ENCODE measurements at places on chromosomes 4 and X.

- no peak for DNase-seq
These were observed 121.7 kb downstream of the RASGEF1B start for GRCh38 chr4:81350040-81350439.

DNA sequence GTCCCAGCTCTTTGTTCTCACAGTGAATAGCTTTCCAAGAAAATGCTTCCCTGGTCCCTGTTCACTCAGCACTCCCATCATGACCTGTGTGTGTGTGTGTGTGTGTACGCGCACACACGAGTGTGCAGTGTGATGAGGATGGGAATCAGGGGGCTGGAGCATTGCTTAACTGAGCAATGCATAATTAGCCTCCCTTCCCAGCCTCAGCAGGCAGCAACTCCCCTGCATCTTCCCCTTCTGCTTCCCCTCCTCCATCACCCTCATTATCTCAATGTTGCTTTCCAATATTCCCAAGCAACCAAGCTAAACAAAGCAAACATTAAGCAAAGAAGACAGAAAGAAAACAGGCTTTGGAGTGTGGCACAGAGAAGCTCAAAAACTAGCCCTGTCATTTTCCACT, 137.0 kb downstream of the RBM47 start:
- DNase-seq, result no peak

- no peak for DNase-seq
These were observed 222.1 kb downstream of the LDB2 start for GRCh38 chr4:16676230-16676770.

DNA sequence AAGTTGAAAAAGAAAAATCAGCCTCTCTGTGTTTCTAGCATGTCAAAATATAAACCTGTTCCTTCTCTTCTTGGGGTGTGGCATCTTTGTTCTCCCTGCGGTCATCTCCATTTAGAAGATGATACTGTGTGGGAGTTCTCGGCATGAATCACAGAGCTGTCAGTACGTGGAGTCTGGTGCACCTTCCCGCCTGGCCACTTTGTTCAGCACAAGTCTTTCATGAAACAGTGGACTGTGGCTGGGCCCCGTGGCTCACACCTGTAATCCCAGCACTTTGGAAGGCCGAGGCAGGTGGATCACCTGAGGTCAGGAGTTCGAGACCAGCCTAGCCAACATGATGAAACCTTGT, 166.5 kb downstream of the MAML3 start:
- no peak for DNase-seq

DNA sequence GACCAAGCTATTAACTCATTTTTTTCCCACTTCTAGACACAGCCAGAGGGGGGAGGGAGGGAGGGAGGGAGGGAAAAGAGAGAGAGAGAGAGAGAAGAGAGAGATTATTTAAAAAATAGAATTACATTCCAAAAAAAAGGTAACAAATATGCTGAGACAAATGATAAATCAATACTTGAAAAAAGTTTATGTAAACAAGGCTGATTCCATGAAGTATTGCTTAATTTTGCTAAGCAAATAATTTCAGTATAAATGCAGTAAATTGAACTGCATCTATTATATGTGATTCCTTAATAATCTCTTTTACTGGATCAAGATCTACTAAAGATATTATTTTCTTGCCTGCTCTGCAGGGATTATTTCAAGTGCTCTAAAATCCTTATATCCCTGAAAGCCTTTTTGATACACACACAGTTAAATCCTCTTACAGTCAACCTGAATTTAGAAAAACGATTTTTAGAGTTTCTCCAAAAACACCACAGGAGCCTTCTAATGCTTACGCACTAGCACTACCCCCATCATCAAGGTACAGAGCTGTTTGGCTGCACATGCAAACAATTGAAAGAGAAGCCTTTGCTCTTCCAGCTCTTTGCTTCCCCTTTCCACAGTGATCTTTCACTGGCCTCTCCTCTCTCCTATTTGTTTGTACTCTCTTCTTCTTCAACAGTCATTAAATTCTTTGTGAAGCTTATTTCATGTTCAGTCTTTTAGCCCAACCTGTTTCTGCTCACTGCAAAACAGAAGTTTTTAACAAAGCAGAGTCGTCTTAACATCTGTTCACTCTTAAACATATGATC, 426.3 kb upstream of the FAM241A start:
- DNase-seq, result no peak

GRCh38 chr4:142762280-142762679, 83.8 kb downstream of the INPP4B start:
- no peak for DNase-seq

DNA sequence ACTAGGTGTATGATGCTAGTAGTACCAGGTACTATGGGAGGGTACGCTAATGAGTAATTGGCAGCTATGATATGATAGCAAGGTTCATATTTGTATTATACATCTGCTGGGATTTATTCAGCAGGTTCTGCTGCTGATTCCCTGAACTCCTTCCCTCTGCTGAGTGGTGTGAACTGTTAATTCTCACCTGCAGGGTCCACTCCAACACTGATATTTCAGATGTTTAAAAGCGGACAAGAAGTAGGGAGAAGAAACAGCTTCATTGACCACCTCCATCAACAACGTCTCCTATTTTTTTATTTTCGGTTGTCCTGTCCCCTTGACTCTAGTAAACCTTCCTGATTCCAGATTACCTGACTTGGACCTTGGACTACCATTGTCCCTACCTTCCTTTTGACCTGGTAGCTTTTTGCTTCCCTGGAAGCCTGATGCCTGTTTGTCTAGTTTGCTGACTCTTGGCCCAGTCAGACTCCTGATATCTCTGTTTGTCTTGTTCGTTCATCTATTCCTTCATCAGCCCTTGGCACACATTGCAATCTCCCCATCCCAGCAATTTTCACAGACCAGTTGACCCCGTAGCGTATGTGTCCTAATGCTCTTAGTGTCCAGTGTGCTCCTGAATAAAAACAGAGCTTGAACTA, 34.0 kb upstream of the RNF128 start:
- DNase-seq, result no peak

DNA sequence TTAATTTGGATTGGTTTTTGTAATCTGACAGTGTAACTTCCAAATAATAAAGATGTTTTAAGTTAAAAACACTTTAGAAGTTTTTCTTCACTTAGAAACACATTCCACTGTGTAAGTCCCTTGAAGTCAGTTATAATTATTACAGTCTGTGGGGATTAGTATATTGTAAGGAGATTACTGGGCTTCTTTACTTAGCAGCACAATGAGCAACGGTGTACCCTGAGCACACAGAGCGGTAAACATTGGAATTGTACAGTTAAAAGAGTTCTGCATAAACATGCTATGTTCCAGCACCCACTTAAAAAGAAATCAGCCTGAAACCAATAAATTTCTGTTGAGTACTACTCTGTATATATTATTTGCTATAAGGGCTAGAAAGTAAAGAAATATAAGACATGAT, 44.3 kb downstream of the CCSER1 start:
- DNase-seq, result no peak

DNA sequence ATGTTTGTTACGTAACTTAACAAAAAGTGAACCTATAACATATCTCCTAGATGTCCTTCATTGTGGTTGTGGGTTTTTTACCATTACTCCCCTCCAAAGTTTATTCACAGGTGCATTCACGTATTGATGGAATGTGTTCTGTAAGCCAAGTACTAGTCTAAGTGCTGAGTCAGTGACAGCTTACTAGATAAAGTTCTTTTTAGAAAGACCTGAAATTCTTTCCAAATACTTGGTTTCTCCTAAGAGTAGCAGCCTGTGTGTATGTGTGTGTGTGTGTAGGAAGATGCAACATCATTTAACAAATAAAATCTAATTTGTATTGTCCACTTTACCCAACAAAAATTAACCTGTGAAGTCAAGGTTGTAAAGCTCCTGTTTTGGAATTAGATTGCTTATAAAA, 22.1 kb downstream of the NAP1L5 start:
- no peak for DNase-seq

DNA sequence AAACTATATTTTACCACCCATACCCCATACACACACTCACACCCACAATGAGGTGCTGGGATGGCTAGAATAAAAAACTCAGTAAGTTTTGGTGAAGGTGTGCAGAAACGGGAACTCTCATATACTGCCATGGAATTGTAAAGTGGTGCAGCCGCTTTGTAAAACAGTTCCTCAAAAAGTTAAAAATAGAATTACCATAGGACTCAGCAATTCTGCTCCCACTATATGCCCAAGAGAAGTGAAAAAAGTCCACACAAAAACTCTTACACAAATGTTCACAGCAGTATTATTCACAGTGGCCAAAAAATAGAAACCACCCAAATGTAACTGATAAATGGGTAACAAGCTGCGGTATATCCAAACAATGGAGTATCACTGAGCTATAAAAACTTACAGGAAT, 6.5 kb downstream of the CENPU start:
- no peak for DNase-seq

DNA sequence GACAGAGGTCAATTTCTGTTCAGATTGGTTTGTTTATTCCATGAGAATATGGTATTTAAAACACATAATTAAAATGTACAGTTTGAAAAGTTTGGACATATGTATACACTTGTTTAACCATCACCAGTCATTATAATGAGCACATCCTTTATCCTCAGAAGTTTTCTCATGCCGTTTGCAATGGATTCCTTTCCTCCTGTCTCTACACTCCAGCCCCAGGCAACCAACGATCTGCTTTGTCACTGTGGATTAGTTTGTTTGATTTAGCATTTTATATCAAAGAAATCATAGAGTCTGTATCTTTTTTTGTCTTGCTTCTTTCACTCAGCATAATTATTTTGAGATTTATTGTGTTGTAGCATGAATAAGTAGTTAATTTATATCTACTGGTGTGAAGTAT, 243.0 kb upstream of the TRAM1L1 start:
- no peak for DNase-seq

DNA sequence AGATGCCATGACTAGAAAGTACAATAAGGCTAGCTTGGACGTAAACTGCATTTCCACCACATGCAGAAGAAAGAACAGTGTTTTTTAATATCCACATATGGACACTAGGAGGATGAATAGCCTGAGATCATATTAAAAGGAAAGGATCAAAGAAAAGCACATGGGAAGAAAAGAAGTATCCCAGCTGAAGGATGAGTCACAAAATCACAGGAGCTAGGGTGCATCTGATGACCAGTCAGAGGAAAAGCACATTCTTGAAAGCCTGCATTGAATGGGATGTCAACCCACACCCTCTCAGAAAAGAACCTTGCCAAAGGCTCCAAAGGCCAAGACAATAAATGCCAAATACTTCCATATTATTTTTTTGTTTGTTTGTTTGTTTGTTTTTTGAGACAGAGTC, 56.8 kb upstream of the PRDX4 start:
- no peak for DNase-seq

DNA sequence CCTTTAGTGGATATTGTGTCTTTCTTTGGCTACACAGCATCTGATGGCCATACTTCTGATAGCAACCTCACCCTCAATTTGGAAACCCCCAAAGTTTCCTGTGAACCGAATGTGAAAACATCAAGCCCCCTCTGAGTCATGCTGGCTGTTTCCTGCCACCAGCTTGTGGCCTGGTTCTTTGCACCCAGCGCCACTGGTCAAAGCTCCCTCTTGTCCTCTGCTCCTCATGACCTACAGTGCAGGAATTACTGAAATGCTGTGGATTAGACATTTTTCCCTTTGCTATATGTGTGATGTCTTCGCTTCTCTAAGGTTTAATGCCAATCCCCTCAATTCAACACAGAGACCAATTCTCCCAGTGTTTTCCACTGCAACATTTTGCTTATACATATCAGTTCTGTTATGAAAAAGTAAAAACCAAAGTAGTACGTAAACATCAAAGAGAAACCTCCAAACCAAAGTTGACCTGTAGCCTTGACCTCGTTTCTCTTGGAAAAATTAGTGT, 224.0 kb upstream of the TENM3 start:
- DNase-seq, result no peak

GRCh38 chr4:8780086-8780485, 91.6 kb downstream of the HMX1 start:
- no peak for DNase-seq

GRCh38 chr4:54548831-54549460, 108.8 kb upstream of the KIT start:
- DNase-seq, result no peak

DNA sequence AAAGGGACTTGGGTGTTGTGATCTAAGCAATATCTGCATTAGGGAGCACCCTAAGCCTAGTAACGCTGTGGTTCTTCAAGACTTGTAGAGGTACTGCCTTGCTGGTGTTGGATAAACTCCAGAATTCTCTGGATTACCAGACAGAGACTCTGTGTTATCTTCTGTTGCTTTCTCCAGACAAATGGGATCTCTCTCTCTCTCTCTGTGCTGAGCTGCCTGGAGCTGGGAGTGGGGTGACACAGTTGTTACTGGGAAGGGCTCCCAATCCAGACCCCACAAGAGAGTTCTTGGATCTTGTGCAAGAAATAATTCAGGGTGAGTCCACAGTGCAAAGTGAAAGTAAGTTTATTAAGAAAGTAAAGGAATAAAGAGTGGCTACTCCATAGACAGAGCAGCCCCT, 48.8 kb downstream of the MCUB start:
- no peak for DNase-seq

- no peak for DNase-seq
These were observed 10.9 kb downstream of the DCK start for GRCh38 chr4:71004281-71004851.

DNA sequence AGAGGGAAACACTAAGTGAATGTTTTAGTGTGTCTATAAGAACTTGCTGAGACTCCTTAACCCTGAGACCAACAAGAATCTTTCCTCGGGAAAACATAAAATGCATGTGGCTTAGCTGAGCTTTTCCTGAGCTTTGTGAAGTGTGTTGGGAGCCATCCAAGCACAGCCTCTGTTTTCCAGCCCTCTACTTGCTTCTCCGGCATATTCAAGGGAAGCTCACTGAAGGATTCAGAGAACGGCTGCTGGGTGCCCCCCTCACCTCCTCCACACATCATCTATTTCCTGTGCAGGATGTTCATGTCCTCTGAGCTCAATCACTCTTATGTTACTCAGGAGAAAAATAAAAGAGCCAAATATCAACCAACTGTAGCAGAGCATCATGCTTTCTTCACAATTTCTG, 492.1 kb downstream of the IL15 start:
- no peak for DNase-seq

DNA sequence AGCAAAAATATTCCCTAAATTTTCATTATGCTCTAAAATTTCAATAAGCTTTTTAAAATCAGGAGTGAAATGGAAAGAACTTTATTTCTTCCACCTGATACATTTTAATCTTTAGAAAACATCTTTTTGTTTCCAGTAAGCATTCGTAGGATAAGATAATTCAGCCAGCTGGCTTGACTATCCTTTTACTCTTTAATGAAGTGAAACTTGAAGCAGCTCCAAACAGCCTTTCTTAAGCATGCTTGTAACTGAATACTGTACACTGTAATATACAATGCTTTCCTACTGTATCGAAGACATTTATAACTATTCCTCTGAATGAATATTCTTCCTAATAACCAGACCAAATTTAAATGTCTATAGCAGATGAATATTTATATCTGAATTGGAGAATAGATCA, 98.8 kb downstream of the KLHL4 start:
- DNase-seq, result no peak

DNA sequence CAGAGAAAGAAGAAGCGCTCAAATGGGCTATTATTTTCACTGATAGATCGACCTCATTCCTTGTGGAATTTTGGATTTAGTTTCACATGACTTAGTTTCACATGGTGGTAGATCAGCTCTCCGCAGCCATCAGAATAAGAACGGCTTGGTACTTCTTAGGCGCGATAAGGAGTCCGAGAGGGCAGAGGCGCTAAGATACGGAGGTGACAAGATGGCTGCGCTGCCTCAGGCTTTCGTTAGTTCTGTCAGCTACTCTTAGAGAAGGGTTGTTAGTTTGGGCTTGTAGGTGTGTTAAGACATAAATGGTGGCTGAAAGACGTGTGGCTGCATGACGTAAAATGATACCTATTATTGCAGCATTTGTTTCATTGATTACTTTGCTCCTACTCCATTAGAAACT, 169.1 kb downstream of the UNC5C start:
- DNase-seq, result no peak

All from stimulated activated CD8-positive, alpha-beta memory T cell treated with anti-CD3 and anti-CD28 coated beads, Interleukin-4, amount 100 ng/mL, for 1 hour (primary cell).